ENCODE measurements at places on chromosomes 12 and 14. TPM values are rescaled to one million over a fixed set of nuclear protein-coding genes. Genes with fewer than 3 reads are reported as not detected.

ANKS1B gene
- total RNA-seq, result 8.5 TPM

RNFT2 gene
- 33.1 TPM for total RNA-seq

CDH24 gene
- 18.1 TPM for total RNA-seq

GRCh38 chr14:68306934-68307789 is 485.7 kb downstream of the ZFP36L1 start:
- no peak overlapping the region for H3K27ac ChIP-seq
- no peaks in the 10 kb centered on the region for H3K4me1 ChIP-seq
- DNase-seq, result no peak
- no peaks in the 10 kb centered on the region for H3K36me3 ChIP-seq
- H3K27me3 ChIP-seq, result no peaks in the 10 kb centered on the region

GRCh38 chr14:50475460-50475859 is 56.9 kb downstream of the MAP4K5 start:
- no peak overlapping the region for H3K27ac ChIP-seq
- H3K27me3 ChIP-seq, result no peaks in the 10 kb centered on the region
- H3K4me1 ChIP-seq, result no peaks in the 10 kb centered on the region
- no peak overlapping the region for H3K4me3 ChIP-seq

DNA sequence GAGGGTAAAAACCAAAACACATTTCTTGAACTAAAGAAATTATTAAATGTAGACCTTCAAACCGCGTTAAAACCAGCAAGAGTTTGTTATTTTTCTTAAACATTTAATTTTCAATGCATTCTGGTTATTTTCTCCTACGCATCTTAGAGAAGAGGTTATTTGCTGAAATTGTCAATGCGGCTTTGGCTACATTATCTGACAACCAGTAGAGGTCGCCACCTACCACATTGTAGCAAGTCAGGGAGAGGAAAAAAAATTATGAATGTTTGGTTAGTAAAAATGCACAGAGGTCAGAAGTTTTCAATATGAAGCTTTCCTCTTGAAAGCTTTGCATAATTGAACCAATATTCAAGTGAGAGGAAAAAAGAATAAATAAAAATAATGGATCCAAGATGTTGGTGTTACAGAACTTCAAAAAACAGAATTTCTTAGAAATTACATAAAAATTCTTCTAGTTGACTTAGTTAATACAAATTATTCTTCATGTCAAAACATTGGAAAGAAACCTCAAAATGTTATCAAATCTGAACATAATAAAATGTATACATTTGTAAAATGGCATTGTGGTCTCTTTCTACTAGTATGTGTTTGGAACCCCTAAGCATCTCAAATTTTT is 159.4 kb upstream of the TMTC2 start:
- no peak overlapping the region for H3K27ac ChIP-seq
- no peaks in the 10 kb centered on the region for H3K27me3 ChIP-seq
- H3K36me3 ChIP-seq, result no peaks in the 10 kb centered on the region
- no peaks in the 10 kb centered on the region for H3K4me1 ChIP-seq

GRCh38 chr12:66092559-66093269 is 37.8 kb downstream of the LLPH start:
- no peaks in the 10 kb centered on the region for H3K4me1 ChIP-seq
- no peak overlapping the region for H3K4me3 ChIP-seq
- H3K27ac ChIP-seq, result no peak overlapping the region
- no peaks in the 10 kb centered on the region for H3K27me3 ChIP-seq

DNA sequence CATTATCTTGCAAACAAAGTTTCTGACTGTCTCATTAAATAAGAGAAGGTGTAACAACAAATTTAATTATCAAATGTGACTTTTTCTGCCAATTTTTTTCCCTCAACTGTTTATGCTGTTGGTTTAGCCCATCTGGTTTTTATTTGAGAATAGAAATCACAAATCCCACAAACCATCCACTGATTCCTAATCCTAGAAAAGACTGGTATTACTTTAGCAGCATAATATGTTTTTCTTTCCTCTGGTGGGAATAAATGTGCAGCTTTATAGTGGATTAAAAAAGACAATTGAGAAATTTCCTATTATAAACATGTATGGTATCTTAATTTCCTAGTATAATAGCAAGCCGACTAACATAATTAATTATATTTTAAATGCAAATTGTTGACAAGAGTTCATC is 257.9 kb upstream of the FOXN3 start:
- no peak overlapping the region for H3K27ac ChIP-seq
- H3K4me1 ChIP-seq, result no peaks in the 10 kb centered on the region
- no peak overlapping the region for H3K4me3 ChIP-seq
- no peaks in the 10 kb centered on the region for H3K36me3 ChIP-seq
